ENCODE measurements at places on chromosomes 5 and 9.

GRCh38 chr5:115735108-115735998 is 81.1 kb downstream of the CDO1 start:
- no peak for DNase-seq

GRCh38 chr5:55096182-55096581 is 6.3 kb upstream of the GZMA start:
- no peak for DNase-seq

DNA sequence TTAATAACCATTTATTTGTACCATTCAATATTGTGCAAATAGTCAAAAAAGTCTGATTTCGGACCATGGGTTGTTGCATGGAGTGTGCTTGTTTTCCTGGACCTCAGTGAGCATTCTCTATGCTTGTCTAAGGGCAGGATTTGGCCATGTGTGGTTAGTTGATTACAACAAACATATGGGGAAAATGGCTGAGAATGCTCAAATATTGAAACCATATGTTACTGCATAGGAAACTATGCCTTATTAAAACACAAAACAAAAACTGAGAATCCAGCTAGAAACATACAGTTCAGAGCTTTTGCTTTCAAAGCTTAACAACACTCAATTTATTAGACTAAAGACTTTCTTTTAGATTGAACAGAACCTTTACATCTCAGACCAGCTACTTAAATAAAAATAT is 928.3 kb downstream of the NR2F1-AS1 start:
- DNase-seq: no peak

- DNase-seq: no peak
Measured at GRCh38 chr9:75881761-75882160, 8.7 kb upstream of the PCSK5 start.

DNA sequence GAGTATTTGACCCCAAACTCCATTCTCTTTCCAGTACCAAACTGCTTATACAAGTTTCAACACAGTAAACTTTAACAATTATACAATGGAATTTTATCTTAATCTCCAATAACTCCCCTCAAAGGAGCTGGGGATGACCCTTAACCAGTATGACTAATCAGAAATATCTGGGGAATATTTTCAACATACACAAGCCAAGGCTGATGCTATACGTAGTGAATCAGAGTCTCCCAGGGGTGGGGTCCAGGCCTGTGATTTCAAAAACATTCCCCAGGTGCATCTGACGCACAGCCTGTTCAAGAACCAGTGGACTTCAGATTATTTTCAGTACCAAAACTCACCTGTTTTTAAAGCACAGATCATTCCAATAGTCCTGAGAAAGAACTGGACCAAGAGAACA is 11.8 kb upstream of the SEMA5A start:
- no peak for DNase-seq

GRCh38 chr5:68428231-68428811 is 212.8 kb downstream of the PIK3R1 start:
- no peak for DNase-seq

- DNase-seq: no peak
Measured at GRCh38 chr9:72915659-72916058, 37.2 kb downstream of the ALDH1A1 start.

DNA sequence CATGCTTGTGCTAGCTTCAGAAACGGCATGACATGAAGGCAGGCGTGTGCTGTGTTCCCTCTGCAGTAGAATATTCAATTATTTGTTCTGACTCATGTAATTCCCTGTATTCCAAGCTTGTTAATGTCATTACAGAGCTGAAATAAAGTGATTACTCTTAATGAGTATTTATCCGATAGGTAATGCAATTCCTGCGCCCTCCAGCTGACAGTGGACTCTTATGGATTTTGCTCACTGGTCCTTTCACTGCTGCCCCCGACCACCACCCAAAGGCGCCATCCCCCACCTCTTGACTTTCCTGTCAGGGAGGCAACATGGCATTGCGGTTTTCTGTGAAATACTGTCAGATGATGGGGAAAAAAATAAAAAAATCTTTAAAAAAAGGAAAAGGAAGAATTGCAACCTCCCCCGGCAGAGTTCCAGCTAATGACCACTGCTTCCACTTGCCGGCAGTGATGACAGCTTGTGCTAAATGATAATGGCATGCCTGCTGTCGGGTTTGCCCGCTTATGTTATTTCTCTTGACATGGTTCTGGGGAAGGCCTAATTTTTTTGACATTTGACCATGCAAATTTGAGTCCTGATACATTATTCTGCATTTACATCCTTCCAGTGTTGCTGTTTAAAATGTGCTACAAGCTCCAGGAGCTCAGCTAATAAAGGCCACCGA is 335.3 kb upstream of the ADAMTS16 start:
- DNase-seq: no peak

GRCh38 chr5:2719332-2719731 is 32.1 kb downstream of the IRX2 start:
- DNase-seq: no peak

DNA sequence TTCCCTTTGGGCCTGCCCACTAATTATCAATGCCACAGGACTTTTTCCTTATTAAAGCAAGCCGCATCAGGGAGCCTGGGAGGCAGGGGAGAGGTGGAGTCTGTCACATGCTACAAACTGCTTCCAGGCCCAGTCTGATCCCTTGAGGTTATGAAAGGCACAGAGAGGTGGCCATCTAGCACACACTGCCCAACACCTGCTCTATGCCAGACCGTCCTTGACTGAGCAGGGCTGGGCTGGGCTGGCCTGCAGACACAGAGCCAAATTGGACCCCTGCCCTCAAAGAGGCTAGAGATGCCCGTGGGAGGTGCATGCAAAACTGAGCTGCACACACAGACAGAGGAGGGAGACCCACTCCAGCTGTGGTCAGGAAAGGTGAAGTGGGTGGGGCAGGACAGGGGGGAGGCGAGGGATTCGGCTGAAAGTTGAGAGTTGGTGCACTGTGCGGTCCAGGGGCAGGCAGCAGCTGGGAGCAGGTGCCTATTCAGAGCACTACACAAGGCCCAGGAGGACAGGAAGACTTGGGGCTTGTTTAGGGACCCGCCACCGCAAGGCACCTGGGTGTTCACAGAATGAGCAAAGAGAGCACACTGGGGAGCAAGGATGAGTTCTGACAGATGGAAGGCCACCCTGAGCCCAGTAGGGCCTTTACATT is 36.4 kb upstream of the TCF7 start:
- DNase-seq: peak; percentile 53

- no peak for DNase-seq
Measured at GRCh38 chr9:130129432-130130061, 42.7 kb upstream of the NCS1 start.

GRCh38 chr5:41410737-41411136 is 99.7 kb downstream of the PLCXD3 start:
- DNase-seq: no peak

GRCh38 chr9:35262064-35262463 is 100.3 kb downstream of the UNC13B start:
- no peak for DNase-seq

GRCh38 chr5:171963416-171963815 is 43.0 kb downstream of the FBXW11 start:
- DNase-seq: no peak

DNA sequence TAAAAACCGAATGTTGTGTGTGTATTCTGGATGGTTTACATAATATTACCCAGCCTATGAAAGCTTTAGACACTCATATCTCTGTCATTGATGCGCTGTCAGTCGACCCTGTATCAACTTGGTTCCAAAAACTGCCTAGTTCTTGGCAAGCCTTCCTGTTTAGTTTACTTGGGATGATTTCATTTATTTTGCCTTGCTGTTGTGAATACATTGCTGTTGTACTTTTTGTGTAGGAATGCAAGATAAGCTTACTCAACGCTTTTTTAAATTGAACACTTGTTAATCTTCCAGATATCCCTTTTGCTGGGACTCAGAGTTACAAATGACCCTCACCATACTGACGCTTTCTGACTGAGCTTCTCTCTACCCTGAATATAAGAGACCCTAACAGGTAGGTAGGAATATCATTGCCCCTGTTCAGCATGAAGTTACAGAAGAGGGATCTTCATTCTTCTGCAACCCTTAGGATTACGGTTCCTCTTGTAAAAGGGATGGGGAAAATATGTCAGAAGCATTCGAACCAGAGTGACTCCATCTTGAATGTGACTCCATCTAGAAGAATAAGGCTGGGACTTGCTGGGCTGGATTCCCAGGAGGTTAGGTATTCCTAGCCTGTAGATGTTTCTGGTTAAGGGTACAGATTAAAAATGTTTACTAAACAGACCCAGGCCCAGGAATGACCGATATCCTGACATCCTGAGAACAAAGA is 13.7 kb upstream of the PAIP1 start:
- no peak for DNase-seq

DNA sequence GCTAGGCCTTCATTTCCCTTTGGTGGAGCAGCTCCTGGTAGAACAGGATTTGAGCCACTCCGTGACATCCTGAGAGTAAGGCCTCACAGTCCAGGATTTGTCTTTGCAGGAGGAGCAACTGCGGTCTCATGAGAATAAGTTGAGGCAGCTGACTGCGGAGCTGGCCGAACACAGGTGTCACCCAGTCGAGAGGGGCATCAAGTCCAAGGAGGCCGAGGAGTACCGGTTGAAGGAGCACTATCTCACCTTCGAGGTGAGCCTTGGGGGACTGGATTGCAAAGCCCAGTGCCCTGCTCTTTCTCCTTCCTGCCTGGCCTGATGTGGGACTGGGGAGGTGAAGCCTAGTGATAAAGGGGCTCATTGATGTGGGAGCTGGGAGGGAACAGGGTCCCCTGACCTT is 44.3 kb downstream of the PSD2 start:
- no peak for DNase-seq

DNA sequence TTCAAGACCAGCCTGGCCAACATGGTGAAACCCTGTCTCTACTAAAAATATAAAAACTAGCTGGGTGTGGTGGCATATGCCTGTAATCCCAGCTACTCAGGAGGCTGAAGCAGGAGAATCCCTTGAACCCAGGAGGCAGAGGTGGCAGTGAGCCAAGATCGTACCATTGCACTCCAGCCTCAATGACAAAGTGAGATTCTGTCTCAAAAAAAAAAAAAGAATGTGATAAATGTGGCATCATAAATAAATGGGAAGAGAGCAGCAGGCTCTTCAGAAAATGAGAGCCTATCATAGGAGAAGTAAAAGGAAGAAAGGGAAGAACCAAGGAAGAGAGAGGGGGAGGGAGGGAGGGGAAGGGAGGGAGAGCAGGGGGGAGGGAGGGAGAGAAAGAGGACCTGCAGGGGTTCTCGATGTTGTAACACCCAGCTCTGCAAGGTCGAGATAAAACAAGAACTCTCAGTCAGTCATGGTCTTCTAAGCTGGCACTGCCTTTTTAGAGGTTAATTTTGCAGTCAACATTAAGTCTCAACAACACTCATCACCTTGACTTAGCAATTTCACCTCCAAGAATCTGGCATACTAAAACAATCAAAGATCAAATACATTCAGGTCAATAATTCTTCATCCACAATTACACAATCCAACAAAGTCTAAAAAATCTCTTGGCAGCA is 68.7 kb upstream of the SIMC1 start:
- no peak for DNase-seq

GRCh38 chr9:94490465-94490864 is 64.4 kb upstream of the PCAT7 start:
- no peak for DNase-seq

GRCh38 chr9:84709056-84709455 is 39.5 kb downstream of the NTRK2 start:
- no peak for DNase-seq

- no peak for DNase-seq
Measured at GRCh38 chr5:87899721-87900131, 368.9 kb downstream of the TMEM161B start.

DNA sequence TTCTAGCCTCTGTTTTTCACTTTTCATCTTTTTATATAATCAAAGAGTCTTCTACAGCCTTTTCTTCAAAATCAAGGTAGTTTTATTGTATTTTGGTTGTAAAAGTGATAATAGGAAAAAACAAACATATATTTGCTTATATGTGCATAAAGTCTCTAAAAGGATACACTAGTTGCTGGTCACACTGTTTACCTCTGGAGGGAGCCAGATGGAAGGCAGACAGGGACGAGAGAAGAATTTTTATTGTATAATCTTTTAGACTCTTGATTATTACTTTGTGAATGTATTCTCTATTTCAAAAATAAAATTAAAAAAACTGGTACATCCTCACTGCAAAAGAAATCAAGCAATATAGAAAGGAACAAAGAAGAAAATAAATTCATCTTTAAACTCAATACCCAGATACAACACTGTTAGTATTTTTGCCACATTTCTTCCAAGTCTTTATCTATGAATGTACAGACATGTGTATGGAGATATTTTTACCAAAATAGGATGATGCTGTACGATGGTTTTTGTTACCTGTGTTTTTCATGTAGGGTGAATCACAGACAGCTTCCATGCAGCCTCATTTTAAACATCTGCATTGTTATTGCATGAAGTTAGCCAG is 6.1 kb upstream of the RNF183 start:
- peak; percentile 50 for DNase-seq

- DNase-seq: no peak
Measured at GRCh38 chr5:126538579-126538978, 56.4 kb downstream of the ALDH7A1 start.

GRCh38 chr5:82821846-82822633 is 255.2 kb downstream of the TMEM167A start:
- no peak for DNase-seq

- DNase-seq: no peak
Measured at GRCh38 chr5:87876616-87877015, 392.0 kb downstream of the TMEM161B start.

DNA sequence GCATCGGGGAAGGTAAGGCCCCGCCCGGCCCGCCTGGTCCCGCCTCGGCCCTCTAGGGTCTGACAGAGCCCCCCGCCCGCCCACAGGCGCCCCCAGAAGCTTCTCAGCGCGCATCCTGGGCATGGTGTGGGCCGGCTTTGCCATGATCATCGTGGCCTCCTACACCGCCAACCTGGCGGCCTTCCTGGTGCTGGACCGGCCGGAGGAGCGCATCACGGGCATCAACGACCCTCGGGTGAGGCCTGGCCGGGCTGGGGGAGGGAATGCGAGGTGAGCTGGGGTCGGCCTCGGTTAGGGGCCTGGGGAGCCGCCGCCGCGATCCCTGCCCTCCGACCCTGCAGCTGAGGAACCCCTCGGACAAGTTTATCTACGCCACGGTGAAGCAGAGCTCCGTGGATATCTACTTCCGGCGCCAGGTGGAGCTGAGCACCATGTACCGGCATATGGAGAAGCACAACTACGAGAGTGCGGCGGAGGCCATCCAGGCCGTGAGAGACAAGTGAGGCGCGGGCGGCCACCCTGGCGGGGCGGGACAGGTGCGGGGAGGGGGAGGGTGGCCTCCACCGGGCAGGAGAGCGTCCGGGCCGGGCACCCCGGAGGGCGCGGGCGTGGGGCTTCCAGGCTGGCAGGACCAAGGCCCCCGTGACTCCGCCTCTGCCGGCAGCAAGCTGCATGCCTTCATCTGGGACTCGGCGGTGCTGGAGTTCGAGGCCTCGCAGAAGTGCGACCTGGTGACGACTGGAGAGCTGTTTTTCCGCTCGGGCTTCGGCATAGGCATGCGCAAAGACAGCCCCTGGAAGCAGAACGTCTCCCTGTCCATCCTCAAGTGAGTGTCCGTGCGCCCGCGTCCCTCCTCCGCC is 7.1 kb downstream of the LRRC26 start:
- no peak for DNase-seq

DNA sequence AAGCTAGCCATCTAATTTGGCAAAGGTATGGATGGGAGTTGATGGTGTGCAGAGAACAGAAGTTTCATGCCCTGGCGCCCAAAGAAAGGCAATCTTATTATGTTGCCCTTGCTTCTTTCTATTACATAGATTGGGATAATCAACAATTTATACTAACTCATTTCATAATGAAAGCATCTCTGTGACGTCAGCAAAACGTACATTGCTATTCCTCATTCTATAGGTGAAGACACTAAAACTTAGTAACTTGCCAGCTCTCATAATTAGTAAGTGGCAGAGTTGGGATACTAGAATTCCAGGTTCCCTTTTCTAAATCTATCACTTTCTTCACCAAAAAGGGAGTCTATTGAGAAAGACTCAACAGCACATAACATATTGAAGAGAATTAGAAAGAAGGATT is 374.8 kb downstream of the NR2F1-AS1 start:
- no peak for DNase-seq

All from SW480 (cell line).